ENCODE measurements at places on chromosomes 11 and 22. TPM values are rescaled to one million over a fixed set of nuclear protein-coding genes. Genes with fewer than 3 reads are reported as not detected.

Gene IFITM2
- 200 TPM for total RNA-seq

Gene TMPRSS4
- not detected for total RNA-seq

Gene MFRP
- not detected for total RNA-seq

Gene APOA1
- 9.2 TPM for total RNA-seq

GRCh38 chr11:11394241-11394640 is 41.2 kb upstream of the CSNK2A3 start:
- DNase-seq, result no peak

DNA sequence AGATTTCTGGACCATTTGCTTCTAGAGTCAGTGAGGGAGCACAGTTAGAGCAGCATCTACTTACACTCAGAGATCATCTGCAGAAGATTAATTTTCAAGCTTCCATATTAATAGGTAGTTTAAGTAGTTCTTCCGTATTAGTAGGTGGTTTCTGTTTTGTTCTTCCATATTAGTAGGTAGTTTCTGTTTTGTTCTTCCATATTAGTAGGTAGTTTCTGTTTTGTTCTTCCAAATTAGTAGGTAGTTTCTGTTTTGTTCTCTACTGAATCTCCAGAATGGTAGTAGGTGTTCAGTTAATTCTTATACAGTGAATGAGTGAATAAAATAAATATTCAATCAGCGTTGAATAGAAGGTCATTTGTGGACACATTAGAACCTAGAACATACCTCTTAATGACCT is 175.7 kb downstream of the TMEM135 start:
- no peak for DNase-seq

DNA sequence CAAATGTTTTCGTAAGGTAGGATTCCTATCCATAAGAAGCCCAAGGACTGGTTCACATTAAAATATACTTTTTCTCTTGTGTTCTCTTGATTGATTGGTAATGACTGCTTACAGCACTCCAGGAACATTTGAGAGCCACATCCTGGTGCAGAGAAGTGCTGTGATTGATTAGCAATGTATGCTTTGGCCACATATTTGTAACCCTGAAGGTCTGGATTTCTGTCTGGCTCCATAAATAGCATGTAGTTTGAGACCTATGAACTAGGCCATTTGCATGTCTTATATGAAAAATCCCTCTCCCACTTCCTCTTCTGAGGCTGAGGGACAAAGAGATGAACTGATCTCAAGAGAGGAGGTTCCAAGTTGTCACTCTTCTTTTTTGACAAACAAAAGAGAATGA is 49.3 kb upstream of the CD44 start:
- no peak for DNase-seq

GRCh38 chr11:359181-359714 is 10.1 kb upstream of the B4GALNT4 start:
- no peak for DNase-seq

DNA sequence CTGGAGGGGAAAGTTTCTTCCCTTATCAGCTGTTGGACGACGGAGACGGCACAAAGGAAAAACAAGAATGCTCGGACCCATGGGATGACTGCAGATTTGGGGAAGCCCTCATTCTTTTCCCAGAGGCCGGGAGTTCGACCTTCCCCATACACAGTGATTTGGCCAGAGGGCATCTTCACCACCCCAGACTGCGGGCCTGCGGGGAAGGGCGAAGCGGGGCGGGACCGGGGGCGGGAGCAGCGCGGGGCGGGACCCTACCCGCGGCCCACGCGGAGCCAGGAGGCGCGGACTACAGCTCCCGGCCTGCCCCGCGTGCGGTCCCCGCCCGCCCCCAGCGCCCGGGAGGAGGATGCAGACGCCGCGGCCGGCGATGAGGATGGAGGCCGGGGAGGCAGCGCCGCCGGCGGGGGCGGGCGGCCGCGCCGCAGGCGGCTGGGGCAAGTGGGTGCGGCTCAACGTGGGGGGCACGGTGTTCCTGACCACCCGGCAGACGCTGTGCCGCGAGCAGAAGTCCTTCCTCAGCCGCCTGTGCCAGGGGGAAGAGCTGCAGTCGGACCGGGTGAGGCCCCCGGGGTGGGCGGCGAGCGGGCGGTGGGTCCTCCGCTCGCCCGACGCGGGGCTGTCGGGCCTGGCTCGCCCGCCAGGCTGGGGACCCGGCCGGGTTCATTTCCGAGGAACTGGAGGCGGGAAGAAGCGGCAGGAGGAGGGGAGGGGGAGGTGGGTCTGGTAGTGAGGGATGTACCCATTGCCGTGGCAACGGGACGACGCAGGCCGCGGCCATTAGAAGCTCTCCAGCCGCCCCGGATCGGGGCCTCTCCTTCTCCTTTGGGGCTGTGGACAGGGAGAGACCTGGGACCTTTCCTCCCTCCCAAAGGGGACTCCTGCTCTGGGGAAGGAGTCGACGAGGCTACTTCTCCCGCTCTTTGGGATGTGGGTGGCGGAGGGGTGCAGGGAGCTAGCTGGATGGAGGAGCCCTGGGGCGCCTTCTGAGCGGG is at the start of gene KCTD17:
Gene KCTD17 (plus strand): TSS at position 352 of the 995 bp plus-strand sequence. CDS start 19 bp downstream, at position 371.
- peak; percentile 87 for DNase-seq

- peak; percentile 43 for DNase-seq
Measured at GRCh38 chr11:47552056-47552565, 821 bp downstream of the CELF1 start.

Measured in left ventricle myocardium superior (tissue), 1 donor.